ENCODE measurements at places on chromosomes 5 and 9.

GRCh38 chr5:180593446-180594206 lies 2.3 kb upstream of the SCGB3A1 start:
- DNase-seq: no peak

GRCh38 chr5:60870857-60871256 lies 26.8 kb upstream of the ELOVL7 start:
- no peak for DNase-seq

GRCh38 chr9:125593581-125594222 lies 113.3 kb downstream of the MAPKAP1 start:
- no peak for DNase-seq

GRCh38 chr5:43401827-43402226 lies 10.4 kb downstream of the CCL28 start:
- no peak for DNase-seq

GRCh38 chr5:160419458-160420330 lies 813 bp upstream of the SLU7 start:
- DNase-seq: no peak

GRCh38 chr9:136662326-136662655 lies 425 bp upstream of the EGFL7 start:
- DNase-seq: no peak

DNA sequence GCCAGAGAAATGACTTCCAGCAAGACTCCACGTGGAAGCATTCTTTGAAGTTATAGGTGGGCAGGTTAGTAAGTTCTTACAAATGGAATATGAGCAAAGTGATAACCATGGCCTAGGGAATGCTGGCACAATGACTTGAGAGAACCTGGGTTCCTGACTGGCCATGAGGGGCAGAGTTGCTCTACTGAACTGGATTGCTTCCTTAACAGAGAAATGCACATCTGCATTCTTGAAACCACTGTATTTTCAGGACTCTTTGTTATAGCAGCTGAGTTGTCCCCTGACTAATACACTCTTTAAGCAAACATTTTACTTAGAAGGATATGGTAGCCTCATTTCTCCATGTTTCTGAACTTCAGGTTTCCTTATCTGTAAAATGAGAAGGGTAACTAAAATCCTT lies 108.3 kb upstream of the GNA14 start:
- no peak for DNase-seq

DNA sequence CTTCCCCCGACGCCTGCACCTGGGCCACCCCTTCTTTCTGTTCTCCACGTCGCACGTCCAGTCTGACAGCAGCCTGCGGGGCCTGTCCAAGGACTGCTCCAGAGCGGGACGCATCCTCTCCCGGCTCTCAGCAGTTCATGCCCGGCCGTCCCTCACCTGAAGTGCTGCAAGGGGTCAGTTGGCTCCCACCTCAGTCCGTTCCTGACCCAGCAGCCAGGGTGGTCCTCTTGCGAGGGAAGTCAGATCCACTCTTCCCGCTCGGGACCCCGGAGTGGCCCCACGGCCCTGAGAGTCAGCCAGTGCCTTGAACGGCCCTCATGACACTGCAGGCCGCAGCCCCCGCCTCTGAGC lies 249.7 kb upstream of the IRX4 start:
- no peak for DNase-seq

DNA sequence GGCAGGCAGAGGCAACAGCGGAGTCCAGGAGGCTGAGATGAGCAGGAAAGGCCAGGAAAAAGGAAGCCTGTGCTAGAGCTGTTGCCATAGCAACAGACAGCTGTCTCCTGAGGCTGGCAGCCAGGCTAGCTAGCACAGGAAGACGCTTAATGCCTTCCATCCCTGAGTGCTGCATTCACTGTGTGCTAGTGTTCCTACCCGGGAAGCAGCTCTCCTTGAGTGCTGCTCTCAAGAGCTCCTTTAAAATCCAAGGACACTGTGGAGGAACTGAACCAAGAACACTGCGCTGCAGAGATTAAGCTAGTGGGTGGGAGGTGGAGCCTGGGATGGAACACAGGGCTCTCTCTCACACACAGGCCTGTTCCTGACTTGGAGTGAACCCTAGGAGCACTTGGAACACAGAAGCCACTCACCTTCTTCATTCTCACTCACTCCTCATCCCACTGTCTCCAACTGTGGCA lies 53.5 kb upstream of the IL7R start:
- no peak for DNase-seq

- DNase-seq: no peak
Measured at GRCh38 chr5:117539692-117540091, 965.1 kb upstream of the SEMA6A start.

GRCh38 chr5:54551292-54551691 lies 33.7 kb downstream of the SNX18 start:
- DNase-seq: no peak

- DNase-seq: no peak
Measured at GRCh38 chr5:94470802-94471201, 147.6 kb downstream of the KIAA0825 start.

DNA sequence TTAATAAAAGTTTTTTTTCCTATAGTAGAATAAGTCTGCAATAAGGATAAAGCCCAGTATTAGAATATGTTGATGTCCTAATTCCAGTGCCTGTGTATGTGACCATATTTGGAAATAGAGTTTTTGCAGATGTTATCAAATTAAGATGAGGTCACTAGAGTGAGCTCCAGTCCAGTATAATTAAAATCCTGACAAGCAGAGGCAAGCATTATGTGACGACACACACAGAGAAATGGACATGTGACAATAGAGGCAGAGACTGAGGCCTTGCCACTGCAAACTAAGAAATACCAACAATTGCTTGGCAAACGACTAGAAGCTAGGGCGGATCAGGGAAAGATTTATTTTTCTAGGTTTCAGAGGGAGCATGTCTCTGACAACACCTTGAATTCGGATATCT lies 216.4 kb upstream of the CYLC2 start:
- no peak for DNase-seq

DNA sequence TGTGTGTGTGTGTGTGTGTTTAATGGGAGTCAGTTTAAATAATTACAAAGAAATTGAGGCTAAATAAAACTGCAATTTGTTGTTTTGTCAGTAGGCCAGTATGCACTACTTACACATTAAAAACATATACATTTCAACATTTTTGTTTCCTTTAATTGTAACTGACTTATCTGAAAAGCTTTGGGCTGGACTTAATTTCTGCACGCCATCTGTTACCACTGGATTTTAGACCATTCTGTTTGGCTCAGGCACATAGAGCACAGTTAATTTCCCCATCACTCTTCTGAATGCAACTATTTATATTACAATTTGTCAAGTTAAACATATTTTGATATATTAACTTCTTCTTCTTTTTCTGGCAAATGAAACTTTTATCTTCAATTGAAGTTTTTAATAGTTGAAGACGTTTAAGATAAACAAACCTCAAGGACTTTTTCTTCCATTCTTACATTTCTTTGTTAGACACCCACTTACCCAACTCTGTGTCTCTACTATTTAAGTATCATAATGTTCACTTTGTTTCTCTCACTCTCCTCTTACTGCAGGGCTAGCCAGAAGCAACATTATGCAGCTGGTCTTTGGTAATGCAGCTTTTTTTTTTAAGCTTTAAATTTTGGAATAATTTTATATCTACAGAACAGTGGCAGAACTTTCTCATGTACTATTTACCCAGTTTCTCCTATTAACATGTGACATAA lies 253.4 kb upstream of the ANKH start:
- DNase-seq: no peak

GRCh38 chr9:132923346-132923902 lies 21.0 kb downstream of the TSC1 start:
- DNase-seq: no peak

- no peak for DNase-seq
Measured at GRCh38 chr9:100525563-100525962, 52.3 kb upstream of the CAVIN4 start.

DNA sequence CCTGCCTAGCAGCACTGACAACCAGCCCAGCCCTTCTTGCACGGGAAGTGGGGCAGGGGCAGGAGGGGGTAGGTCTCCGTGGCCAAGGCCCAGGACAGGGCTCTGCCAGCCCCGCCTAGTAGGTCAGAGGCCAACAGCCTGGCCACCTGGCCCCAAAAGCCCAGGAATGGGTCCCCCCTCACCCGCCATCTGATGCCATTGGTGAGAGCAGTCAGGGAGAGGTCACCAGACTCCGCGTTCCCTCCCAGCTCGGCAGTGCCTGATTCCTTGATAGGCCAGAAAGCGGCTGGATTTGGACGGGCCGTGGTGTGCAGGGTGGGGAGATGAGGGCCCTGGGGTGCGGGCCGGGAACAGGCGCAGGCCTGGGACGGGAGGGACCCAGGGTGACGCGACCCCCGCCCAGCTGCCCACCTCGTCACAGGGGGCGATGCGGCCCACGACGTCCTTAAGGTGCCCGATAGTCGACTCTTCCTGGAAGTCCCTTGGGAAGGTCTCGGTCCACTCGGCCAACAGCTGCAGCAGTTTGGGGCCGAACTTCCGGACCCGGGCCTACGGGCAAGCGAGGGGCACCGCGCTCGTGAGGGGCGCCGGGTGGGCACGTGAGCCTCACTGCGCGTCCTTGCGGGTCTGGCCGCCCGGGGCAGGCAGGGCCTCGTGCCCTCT lies 64.5 kb upstream of the RNF130 start:
- no peak for DNase-seq

DNA sequence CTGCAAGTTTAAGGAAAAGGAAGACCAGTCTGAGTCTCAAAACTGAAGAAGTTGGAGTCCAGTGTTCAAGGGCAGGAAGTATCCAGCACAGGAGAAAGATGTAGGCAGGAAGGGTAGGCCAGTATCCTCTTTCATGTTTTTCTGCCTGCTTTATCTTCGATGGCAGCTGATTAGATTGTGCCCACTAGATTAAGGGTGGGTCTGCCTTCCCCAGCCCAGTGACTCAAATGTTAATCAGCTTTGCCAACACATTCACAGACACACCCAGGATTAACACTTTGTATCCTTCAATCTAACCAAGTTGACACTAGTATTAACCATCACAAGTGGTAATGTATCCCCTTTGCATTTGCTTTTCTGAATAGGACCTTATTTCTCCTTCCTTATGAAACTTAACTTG lies 535.9 kb upstream of the FTMT start:
- DNase-seq: no peak

GRCh38 chr5:106521701-106522100 lies 1149.0 kb downstream of the EFNA5 start:
- no peak for DNase-seq

- no peak for DNase-seq
Measured at GRCh38 chr5:53480416-53481158, at the start of gene FST. Gene FST, plus strand, starts transcription at chr5:53480629. Its CDS starts 163 bp downstream, at chr5:53480792.

DNA sequence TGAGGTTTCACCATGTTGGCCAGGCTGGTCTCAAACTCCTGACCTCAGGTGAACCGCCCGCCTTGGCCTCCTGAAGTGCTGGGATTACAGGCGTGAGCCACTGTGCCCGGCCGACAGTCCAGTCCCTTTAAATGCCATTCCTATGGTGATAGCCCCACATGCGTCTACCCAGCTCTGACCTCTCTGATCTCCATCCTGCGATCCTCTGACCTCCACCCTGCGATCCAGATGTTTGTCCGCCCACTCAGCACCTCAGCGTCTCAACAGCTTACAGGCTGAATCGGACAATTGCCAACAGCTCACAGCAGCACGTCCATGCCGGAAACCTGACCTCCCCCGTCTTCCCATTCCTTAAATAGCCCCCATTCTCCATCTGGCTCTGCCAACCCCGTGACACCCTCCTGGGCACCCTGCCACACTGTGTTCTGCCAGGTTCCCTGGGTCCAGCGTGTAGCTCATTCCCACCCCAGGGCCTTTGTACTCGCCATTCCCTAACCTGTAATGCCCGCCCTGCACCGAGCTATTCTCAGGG lies 44.0 kb upstream of the RNU6ATAC start:
- no peak for DNase-seq

- no peak for DNase-seq
Measured at GRCh38 chr5:79413112-79413511, 100.8 kb downstream of the HOMER1 start.

GRCh38 chr9:131045300-131046092 lies 36.5 kb downstream of the LAMC3 start:
- DNase-seq: no peak

DNA sequence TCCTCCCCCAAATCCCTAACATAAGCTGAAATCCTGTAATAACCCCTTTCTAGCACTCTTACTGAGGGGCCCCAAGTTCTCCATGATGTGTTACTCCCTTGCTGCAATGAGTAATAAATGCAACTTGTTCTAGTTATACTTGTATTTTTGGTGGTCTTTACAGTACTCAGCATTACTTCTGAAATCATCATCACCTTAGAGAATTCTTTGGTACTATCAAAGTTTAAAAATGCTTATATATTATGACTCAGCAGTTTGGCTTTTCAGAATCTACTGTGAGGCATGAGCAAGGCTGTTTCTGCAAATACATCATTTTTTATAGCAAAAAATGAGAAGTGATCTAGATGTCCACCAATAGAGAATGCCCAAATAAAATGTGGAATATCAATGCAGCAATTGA lies 20.7 kb upstream of the ROPN1L start:
- no peak for DNase-seq

DNA sequence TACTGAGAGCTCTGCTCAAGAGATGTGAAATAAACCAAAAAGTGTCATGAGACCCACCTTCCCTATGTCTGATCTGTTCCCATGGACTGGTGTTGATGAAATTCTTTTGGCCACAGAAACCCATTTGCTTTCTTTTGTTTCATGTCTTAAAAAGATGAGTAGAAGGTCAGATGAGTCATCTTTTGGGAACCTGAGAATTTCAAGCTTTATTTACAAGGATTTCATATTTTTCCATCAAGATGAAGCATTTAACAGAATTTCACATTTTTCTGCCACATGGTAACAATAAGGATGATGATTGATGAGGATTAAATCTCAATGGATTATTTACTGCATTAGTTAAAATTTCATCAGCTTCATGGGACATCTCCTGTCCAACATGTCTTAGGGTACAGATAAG lies 337.8 kb downstream of the DEPDC1B start:
- no peak for DNase-seq

- DNase-seq: no peak
Measured at GRCh38 chr9:32875242-32875641, 91.9 kb downstream of the TMEM215 start.

- DNase-seq: no peak
Measured at GRCh38 chr9:131239161-131239975, 36.9 kb downstream of the FAM78A start.

GRCh38 chr5:60230456-60230855 lies 336.9 kb upstream of the PDE4D start:
- no peak for DNase-seq

Data from activated CD4-positive, alpha-beta T cell treated with anti-CD3 and anti-CD28 coated beads for 24 hours (primary cell).